ENCODE measurements at places on chromosomes 3 and 15. TPM values are rescaled to one million over a fixed set of nuclear protein-coding genes. Genes with fewer than 3 reads are reported as not detected.

The ARGFX gene
- total RNA-seq = not detected

- H3K27ac ChIP-seq = no peak overlapping the region
- H3K36me3 ChIP-seq = no peaks in the 10 kb centered on the region
These were observed 216.1 kb downstream of the MTHFS start for GRCh38 chr15:79680720-79681119.

DNA sequence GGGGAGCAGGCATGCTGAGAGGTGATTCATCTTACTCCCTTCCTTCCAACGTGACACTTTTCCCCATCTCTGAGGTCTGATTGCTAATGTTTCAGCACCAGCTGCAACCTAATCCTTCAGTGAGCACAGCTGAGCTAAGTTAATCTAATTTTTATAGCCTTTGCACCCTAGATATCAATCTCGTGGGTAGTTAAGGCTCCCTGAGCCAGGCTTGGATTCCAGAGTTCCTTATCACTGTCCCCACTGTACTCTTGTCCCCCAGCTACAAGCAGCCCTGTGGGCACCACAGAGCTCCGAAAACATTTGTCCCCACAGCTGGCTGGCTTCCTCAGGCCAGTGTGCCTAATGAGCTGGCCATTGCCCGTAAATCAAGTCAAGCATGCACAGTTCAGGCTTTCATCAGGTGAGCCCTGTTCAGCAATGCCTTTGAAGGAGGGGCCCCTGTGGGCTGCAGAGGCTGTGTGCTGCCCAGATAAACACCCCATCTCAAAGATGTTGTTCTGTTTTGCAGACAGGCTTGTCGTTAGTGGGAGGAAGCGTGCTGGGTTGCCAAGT, 376.9 kb upstream of the RASGRP1 start:
- H3K27me3 ChIP-seq = peaks cover 9% of the 10 kb centered on the region
- H3K4me3 ChIP-seq = no peak overlapping the region
- H3K27ac ChIP-seq = no peak overlapping the region
- DNase-seq = no peak
- no peaks in the 10 kb centered on the region for H3K4me1 ChIP-seq

DNA sequence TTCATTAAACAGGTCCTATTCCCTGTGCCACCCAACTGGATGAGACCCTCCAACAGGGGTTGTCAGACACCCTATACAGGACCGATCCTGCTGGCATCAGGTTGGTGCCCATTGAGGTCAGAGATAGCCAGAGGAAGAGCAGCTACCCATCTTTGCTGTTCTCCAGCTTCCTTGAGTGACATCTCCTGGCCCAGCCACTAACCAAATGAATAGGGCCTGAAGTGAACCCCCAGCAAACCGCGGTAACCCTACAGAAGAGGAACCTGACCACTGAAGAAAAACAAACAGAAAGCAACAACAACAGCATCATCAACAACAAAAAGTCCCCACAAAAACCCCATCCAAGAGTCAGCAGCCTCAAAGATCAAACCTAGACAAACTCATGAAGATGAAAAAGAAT, 133.6 kb upstream of the ARPP21 start:
- H3K36me3 ChIP-seq = no peaks in the 10 kb centered on the region
- DNase-seq = no peak
- H3K27ac ChIP-seq = no peak overlapping the region
- no peaks in the 10 kb centered on the region for H3K27me3 ChIP-seq
- H3K4me1 ChIP-seq = no peaks in the 10 kb centered on the region

The MEX3B gene
- 0.59 TPM for total RNA-seq

DNA sequence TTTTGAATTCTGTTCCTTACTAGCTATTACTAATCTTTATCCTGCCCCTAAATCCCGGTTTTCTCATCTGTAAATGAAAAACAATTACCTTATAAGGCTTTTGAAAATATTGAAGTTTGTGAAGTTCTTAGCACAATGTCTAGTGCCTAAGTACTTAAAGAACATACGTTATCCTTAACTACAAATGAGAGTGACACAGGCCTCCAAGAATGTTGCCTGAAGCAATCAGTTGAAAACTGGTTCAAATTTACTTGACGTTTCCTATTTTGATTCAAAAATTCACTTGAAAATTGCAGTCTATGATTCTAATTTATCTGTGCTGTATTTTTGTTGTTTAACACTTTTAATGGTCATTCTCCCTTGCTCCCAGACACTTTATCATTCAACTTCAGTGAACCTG, 3.2 kb downstream of the SENP7 start:
- DNase-seq = no peak
- no peaks in the 10 kb centered on the region for H3K27me3 ChIP-seq
- H3K4me1 ChIP-seq = peaks cover 34% of the 10 kb centered on the region
- H3K27ac ChIP-seq = no peak overlapping the region

DNA sequence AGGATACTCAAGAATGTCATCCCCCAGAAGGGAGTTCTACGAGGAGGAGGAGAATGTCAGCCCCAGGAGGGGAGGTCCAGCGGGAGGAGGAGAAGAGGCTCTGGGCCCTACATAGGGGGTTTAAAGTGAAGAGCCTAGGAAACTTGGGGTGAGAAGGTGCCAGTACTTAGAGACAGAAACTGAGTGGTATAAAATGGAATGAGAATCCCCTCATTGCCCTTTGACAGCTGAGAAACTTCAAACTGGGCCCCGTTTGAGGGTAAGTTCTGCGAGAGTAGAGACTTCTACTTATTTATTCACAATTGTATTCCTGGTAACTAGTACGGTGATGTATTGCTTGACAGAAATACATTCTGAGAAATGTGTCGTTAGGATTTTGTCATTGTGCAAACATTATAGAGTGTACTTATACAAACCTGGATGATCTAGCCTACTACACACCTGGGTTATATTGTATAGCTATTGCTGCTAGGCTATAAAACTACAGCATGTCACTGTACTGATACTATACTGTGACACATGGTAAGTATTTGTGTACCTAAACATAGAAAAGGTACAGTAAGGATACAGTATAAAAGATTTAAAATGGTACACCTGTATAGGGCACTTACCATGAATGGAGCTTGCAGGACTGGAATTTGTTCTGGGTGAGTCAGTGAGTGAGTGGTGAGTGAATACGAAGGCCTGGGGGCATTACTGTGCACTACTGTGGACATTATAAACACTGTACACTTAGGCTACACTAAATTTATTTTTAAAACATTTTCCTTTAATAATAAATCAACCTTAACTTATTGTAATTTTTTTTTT, 62.0 kb downstream of the TSC22D2 start:
- no peak for DNase-seq
- no peak overlapping the region for H3K4me3 ChIP-seq
- H3K27me3 ChIP-seq = peaks cover 3% of the 10 kb centered on the region
- H3K36me3 ChIP-seq = peaks cover 2% of the 10 kb centered on the region

GRCh38 chr3:123841476-123842238, 42.5 kb downstream of the MYLK start:
- DNase-seq = no peak
- no peaks in the 10 kb centered on the region for H3K36me3 ChIP-seq
- H3K4me1 ChIP-seq = peaks cover 6% of the 10 kb centered on the region
- H3K4me3 ChIP-seq = no peak overlapping the region

GRCh38 chr3:59809710-59810444, 760.1 kb upstream of the CFAP20DC start:
- no peak overlapping the region for H3K27ac ChIP-seq
- peaks cover 6% of the 10 kb centered on the region for H3K36me3 ChIP-seq

DNA sequence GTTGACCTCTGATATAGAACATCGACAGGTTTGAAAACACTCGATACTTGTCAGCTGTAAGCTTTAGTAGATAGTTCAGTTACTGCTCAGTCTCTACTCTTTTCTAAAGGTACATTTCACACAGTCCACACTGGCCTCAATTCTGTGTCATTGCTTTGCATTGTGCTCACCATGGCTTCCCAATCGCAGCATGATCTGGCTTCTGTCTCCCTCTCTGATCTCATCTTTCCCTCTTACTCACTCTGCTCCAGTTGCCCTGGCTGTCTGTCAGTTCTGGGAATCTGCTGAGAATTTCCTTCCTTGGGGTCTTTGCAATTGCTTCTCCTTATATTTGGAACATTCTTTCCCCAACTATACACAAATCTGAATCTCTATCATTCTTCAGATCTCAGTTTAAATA, 80.6 kb downstream of the GTF2E1 start:
- no peak overlapping the region for H3K27ac ChIP-seq
- no peaks in the 10 kb centered on the region for H3K36me3 ChIP-seq
- no peaks in the 10 kb centered on the region for H3K4me1 ChIP-seq
- H3K27me3 ChIP-seq = no peaks in the 10 kb centered on the region
- no peak overlapping the region for H3K4me3 ChIP-seq
- DNase-seq = no peak

GRCh38 chr3:185504636-185505035, 5.8 kb upstream of the TMEM41A start:
- no peak overlapping the region for H3K4me3 ChIP-seq
- DNase-seq = no peak
- peaks cover 2% of the 10 kb centered on the region for H3K4me1 ChIP-seq
- no peak overlapping the region for H3K27ac ChIP-seq

GRCh38 chr3:194937144-194937543, 251.5 kb downstream of the FAM43A start:
- H3K4me1 ChIP-seq = no peaks in the 10 kb centered on the region
- no peaks in the 10 kb centered on the region for H3K36me3 ChIP-seq
- H3K4me3 ChIP-seq = no peak overlapping the region
- H3K27ac ChIP-seq = no peak overlapping the region
- peaks cover 5% of the 10 kb centered on the region for H3K27me3 ChIP-seq
- no peak for DNase-seq

DNA sequence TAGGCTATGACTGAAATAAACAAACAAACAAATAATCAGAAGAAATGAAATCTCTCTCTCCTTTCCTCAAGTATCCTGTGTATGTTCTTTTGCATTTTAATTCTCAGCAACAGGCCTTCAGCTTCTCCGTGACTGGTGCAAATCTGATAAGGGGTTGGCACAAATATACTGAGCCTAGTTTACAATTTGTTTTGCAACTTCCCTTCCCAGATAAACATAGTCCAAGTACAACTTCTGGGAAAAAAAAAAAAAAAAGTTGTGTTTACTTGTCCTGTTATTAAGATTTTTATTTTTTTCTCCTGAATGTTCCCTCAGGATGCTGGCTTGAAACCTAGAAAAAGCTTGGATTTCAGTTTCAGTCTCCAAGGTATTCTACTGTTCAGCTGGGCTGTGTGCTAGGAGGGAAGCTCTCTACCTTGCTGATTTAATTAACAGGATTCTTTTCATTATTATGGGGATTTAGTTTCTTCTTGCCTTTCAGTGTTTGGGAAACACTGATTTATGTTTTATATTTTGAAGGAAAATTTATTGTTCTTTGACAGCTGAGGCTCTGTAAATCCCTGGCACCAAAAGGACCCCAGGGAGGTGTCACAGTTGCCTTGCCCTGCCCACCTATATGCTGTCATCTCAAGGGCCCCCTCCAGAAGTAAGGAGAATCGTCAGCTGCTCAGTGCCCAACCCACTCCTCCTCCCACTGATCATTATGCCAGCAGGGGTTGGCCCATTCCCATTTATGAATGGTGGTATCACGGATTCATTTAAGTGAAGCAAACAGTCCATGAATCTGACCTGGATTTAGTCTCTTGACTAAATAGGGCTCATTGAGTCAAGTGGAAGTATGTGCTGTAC, 185.2 kb downstream of the MEIS2 start:
- no peak overlapping the region for H3K27ac ChIP-seq
- no peak overlapping the region for H3K4me3 ChIP-seq
- H3K4me1 ChIP-seq = no peaks in the 10 kb centered on the region
- no peaks in the 10 kb centered on the region for H3K27me3 ChIP-seq

The PDZRN3 gene
- total RNA-seq = not detected

DNA sequence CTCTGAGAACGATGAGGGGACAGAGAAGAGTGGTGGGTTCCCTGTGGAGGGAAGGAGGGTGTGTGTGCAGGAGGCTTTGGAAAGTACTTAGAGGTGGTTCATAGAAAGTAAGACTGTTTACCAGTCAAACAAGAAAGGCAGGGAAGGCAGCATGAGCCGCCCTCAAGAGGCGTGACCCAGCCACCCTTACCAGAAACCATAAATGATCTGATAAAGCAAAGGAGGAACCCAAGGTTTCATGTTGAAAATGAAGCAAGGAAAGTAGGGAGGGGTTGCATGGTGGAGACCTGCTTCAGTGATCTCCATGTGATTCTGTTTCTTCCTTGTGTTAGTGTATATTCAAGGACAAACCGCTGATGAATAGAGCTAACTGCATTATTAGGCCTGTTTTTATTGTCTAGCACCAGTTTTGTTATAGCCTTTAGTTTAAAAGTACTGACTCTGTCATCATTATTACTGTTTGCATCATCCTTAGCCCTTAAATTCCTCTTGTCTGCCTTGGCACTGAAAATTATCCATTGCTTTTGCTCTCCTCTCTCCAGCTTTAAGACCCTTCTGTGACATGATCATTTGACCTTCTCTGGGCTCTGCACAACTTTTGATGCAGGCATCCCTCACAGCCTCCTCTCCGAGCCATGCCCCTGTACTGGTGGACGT, 96.1 kb downstream of the STAC start:
- no peak for DNase-seq
- H3K27ac ChIP-seq = no peak overlapping the region
- no peaks in the 10 kb centered on the region for H3K27me3 ChIP-seq

The CPLX3 gene
- 0.17 TPM for total RNA-seq

The GOLGA6D gene
- total RNA-seq = not detected

DNA sequence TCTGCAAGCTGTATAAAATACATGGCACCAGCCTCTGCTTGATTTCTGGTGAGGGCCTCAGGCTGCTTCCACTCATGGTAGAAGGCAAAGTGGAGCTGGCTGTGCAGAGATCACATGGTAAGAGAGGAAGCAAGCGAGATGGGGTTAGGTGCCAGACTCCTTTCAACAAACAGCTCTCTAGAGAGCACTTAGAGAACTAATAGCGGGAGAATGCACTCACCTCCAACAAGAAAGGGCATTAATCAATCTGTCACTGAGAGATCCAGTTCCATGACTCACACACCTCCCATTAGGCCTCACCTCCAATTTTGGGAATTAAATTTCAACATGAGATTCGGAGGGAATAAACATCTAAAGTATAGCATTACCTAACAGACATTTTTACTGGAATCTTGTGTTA, 644.1 kb upstream of the ARRDC4 start:
- H3K27me3 ChIP-seq = no peaks in the 10 kb centered on the region
- H3K27ac ChIP-seq = no peak overlapping the region
- DNase-seq = no peak
- no peaks in the 10 kb centered on the region for H3K4me1 ChIP-seq
- H3K36me3 ChIP-seq = no peaks in the 10 kb centered on the region

The ECE2 gene
- total RNA-seq = not detected

The KCNMB2 gene
- total RNA-seq = not detected
